C1 segment of cervical spinal cord (tissue), 14 donors: ENCODE measurements at places on chromosomes 5 and 9.

- DNase-seq, result no peak
Measured at GRCh38 chr5:131795228-131795627, 1.6 kb downstream of the FNIP1 start.

- DNase-seq, result no peak
Measured at GRCh38 chr5:55406292-55406691, 98.5 kb downstream of the MTREX start.

- no peak for DNase-seq
Measured at GRCh38 chr9:69155341-69156030, 18.6 kb upstream of the TJP2 start.

GRCh38 chr5:31763424-31763823 is 124.5 kb downstream of the PDZD2 start:
- DNase-seq, result no peak

DNA sequence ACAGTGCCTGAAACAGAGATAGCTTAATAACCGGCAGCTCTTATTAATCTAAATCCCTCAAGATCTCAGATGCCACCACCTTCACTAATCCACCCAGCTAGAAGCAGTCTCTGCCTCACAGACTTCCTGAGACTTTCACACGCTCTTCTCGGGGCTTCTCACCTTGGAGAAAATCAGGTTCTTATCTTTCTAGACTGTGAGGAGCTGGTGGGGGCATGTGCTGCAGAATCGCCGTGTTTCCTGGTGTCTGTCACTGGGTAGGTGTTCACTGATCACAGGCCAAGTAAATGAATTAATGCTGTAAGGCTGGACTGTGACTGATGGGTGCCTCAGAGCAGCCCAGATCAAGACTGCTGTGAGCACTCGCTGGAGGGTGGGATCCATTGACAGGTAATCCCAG is 101.7 kb downstream of the PSD2 start:
- no peak for DNase-seq
